ENCODE measurements at places on chromosomes 4 and X.

- no peak for DNase-seq
Measured at GRCh38 chrX:28848707-28849106, 261.5 kb downstream of the IL1RAPL1 start.

DNA sequence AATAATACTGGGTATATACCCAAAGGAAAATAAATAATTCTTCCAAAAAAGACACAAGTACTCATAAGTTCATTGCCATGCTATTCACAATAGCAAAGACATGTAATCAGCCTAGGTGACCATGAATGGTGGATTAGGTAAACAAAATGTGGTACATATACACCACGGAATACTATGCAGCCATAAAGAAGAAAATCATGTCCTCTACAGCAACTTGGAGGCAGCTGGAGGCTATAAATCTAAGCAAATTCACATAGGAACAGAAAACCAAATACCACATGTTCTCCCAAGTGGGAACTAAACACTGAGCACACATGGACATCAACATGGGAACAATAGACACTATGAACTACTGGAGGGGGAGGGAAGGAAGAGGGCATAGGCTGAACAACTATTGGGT is 146.2 kb downstream of the ATRX start:
- DNase-seq, result no peak

DNA sequence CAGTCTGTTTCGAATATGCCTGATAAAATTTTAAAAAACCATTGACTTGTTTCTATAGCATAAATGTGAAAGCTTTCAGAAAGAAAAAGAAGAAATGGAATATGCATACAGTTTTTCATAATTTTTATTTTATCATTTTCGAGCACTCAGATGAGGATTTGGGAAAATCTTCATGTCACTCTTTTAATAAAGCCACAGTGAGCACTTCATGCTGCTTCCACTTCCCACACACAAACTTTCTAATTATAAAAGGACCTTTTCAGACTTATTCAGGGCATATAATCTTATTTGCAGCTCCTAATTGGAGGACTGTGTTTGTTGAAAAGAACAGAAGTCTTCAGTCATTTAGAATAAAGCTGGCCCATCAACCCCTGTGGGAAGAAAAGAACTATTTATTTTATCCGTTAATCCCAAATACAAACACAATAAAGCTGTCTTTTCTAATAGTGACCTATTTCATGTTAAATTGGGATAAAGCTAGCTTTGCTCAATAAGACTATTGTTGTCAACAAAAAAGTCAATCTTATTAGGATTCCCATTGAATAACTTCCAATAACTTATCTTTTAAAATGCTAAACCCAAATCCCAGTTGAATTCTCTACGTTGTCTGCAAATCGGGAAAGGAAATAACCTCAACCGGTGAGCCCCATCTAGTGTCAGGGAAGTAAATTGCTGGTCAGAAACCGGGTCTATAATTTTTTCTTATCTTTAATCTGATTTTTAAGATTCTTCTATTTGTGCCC is 211.5 kb downstream of the PDGFRA start:
- DNase-seq, result no peak

- DNase-seq, result no peak
Measured at GRCh38 chr4:117893207-117893606, 141.1 kb upstream of the NDST3 start.

DNA sequence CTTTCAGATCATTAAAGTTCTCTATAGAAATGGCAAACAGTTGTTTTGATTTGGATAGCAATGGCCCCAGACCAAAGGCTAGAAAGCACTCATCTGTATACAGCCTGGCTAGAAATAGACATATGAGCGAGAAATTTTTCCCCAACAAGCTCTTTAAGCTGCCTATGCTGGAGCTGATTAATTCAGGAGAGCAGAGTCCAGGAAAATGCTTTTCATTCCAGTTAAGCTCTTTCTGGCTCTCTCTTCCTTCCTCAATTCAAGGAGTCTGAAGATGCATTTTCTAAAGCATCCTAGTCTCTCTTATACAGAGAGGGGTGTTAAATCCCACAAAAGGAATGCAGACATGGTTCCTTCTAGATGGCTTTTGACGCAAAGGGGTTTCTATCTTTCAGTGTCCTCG is 141.7 kb upstream of the RAI2 start:
- DNase-seq, result no peak

DNA sequence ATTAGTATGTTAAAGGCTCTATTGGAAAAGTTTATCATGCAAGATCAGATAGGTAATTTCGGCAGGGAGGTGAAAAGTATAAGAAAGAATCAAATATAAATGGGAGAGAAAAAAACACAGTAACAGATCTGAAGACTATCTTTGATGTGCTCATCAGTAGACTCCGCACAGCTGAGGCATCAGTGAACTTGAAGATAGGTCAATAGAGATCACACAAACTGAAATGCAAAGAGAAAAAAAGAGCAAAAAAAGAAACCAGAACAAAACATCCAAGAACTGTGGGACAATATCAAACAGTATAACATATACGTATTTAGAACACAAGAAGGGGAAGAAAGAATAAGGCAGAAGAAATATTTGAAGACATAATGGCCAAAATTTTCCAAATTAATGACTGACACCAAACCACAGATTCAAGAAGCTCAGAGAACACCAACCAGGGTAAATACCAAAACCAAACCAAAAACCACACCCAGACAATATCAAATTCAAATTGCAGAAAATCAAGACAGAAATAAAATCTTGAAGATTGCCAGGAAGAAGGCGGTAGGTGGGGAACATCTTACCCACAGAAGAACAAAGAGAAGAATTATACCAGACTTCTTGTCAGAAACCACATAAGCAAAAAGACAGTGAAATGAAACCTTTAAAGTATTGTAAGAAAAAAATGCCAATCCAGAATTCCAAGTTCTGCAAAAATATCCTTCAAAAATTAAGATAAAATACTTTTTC is 29.1 kb downstream of the PFKFB1 start:
- no peak for DNase-seq

- no peak for DNase-seq
Measured at GRCh38 chrX:110192516-110192915, 125.4 kb downstream of the AMMECR1 start.
